Stimulated activated CD8-positive, alpha-beta memory T cell treated with anti-CD3 and anti-CD28 coated beads, Interleukin-4, amount 100 ng/mL, for 1 hour (primary cell): ENCODE measurements at places on chromosomes 2 and 18.

- no peak for DNase-seq
These were observed 650 bp downstream of the CCBE1 start for GRCh38 chr18:59696311-59697235.

GRCh38 chr2:184047536-184047935, 550.8 kb upstream of the ZNF804A start:
- no peak for DNase-seq

GRCh38 chr2:19409046-19409445, 50.6 kb upstream of the OSR1 start:
- DNase-seq: no peak

GRCh38 chr2:152036611-152037469, 62.0 kb downstream of the CACNB4 start:
- DNase-seq: no peak

DNA sequence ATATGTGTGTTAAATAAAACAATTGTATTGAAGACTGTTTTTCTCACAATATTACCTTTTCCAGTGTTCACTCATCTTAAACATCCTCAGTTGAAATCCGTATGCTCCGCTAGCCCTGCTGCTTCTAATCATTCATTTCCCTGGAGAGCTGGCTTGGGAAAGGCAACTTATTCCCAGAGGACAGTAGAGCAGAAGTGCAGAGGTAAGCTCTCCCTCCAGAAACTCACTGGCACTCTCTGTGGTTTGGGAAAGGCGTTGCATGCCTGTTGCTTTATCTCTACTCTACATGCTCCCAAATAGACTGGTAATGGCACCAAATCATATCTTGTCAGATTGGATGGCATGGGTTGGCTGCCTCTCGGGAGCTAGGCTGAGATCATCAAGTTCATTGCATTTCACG, 117.1 kb upstream of the BOD1L2 start:
- no peak for DNase-seq

GRCh38 chr18:79823120-79823519, 25.4 kb downstream of the KCNG2 start:
- DNase-seq: no peak

GRCh38 chr2:71253476-71253875, 26.6 kb upstream of the PAIP2B start:
- no peak for DNase-seq

DNA sequence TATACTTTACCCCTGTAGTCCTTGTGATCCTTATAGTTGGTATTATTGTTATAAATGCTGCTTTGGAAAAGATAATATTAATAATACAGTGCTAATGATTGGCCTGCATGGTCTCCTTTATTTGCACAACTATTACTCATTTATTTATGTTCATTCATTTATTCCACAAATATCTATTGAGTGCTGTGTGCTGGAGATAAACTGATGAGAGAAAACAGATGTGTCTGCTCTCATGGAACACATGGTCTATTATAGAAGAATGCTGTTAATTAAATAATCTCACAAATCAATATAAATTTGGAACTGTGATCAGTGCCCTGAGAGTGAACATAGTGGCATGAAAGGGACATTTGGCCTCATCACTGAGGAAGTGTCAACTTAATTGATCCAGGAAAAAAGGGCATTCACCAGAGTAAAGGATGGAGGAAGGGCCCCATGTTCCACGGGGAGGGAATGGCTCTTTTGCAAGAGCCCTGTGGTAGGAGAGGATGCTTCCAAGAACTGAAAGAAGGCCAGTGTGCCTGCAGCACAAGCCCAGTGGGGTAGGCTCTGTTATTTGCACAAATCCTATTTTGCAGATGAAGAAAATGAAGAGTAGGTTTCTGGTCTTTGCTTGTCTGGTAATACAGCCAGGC, 91.5 kb upstream of the STK39 start:
- no peak for DNase-seq

- no peak for DNase-seq
These were observed 6.4 kb downstream of the RIOK3 start for GRCh38 chr18:23459530-23459921.

DNA sequence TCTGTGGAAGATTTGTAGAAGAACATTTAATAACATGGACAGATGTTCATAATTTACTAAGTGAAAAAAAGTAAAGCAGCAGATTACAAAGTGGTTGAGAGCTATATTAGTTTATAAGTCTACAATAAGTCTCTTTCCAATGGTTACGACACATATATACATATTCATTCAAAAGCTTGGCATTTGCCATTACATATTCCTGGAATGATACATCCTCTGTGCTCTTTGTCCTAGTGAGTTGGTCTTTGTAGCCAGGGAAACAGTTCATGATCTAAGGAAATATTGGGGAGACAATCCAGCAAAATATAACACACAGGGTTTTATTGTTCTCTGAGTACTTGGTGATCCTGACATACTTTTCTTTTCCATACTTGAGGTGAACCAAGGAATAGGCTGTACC, 32.5 kb upstream of the SOS1 start:
- DNase-seq: no peak

DNA sequence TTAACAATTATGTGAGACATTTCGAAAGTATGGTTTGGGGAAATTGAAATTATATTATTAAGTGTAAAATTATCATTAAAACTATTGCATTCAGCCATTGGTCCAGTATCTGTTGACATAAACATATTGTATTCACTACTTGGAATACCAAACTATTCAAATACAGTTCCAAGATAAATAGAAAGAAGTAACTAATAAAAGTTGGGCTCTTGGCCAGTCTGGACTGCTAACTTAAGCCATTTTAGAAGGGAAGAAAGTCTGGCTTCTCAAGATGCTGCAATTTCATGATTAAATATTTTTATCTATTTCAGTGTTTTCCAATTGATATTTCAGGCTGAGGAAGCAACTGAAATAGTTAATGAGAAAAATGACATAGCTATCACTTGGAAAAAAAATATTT, 109.8 kb upstream of the CHRNA1 start:
- DNase-seq: no peak
